ENCODE measurements at places on chromosomes 6 and 20.

DNA sequence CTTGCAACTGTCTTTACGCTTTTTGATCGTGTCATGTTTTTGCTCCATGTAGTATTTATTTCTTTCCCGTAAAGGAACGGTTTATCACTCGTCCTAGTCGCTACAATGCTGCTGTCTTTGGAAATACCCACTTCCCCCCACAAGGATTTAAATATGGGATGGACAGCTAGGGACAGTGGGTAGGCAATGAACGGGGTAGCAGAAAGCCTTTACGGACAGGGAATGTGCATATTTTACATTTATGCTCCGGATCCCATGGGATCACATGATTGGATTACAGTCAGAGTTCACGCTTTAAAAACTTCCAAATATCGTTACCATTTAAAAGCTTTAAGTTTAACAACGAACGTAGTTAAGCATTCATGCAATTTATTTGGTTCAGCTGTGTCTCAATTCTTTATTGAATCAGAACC, 1.2 kb downstream of the HIVEP1 start:
- DNase-seq = no peak

GRCh38 chr6:83258517-83258916, 65.4 kb downstream of the RWDD2A start:
- no peak for DNase-seq

DNA sequence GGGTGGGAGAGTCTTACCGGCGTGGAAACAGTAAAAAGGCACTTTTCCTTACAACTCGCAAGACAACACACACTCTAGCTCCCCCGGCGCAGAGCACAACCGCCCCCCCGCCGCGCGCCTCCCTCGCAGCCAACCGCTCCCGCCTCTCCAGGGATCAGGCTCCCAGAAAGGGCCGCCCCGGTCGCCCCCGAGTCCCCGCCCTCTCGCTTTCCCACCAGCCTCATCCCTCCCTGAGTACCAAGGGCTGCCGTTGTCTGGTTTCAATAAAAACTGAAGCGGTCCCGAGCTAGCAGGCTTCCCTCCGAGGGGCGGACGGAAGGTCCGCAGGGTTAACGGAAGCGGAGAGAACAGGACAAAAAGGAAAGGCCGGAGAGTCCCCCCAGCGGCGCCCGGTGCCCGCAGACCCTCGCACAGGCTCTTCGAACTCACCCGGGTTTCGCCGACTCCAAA, 804 bp downstream of the ELOVL5 start:
- no peak for DNase-seq

DNA sequence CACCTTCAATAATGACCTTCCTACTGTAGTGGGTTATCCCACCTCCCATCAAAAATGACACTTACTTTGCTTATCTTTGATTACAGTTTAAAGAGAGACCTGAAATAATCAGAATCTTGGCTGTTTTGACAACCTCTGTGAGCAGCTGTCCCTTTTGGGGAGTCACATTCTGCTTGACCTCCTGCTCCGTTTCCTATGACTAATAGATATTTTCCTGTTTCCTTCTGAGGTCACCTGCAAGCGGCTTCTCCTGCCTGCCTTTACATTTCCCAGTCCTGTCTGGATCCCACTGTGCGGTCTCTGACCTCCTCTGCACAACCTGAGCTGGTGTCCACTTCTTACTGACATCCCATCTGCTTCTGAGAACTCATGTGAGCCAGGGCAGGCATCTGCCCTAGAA, 54.2 kb downstream of the TRAM2 start:
- no peak for DNase-seq

DNA sequence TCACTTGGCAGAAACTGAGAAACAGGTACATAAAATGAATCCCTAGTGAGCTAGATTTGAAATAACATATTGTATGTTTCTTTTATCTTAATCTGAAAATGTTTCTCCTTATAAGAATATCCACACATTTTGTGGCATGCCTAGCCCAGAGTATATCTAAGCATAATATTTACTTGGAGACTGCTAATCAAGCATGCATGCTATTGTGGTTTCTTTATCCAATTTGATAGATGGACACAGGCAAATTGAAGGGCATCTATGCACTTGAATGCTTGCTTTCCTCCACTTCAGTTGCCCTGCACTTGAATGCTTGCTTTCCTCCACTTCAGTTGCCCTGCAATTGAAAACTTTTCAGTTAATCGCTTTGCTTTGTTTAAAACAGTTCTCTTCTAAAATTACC, 729.8 kb downstream of the TBC1D32 start:
- no peak for DNase-seq

GRCh38 chr20:10498200-10498599, 63.1 kb downstream of the SLX4IP start:
- no peak for DNase-seq

GRCh38 chr6:139983555-139984276, 609.3 kb upstream of the CITED2 start:
- DNase-seq = no peak

DNA sequence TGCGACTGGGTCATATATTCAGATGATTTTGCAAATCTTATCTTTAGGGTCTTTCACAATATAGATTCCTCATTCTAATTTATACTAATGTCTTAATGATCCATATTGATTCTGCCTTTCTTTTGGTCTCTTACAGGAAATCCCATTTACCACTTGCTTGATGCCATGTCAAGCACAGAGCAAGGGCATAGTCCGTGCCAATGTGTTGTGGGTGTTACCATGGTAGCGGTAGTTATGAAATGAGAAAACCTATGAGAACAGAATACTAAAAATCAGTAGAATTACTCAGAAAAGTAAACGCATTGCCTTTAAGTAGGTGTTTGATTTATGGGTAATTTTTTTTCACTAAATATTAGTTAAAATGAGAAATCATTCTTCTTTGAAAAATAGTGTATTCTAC, 153.9 kb upstream of the RAB32 start:
- no peak for DNase-seq

DNA sequence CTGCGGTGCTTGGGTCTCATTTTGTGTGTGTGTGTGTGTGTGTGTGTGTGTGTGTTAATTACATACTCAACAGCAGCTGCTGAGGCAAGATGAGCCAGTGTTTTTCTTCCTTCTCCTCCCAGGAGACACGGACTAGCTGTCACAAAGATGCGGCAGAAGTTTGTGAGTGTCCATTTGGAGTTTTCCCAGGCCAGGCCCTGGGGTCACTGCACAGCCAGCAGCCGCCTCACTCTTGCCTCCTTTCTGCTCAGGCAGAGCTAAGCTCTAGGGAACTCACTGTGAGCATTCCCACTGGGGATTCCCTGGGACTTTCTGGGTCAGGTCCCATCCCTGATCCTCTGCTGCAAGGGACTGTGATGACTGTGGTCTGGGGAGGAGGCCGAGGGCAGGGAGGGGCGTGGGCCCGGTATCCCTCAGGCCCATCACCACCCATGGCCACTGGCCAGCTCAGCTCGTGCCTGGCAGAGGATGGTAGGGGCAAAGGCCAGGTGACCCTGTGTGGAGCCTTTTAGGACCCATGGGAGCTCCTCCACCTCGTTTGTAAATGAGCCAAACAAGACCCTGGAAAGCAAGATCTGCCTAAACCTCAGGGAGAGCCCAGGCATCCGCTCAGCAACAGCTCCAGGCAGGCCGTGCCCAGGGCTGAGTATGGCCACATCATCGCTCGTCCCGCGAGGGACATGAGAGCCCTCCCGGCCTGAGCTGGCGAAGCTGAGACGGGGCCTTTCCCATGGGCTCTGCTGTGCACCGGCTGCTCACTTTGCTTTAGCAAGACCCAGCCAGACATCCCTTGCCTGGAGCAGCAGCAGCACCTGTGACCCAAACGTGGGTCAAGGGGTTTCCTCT, 102.0 kb downstream of the PSMB1 start:
- DNase-seq = no peak

- no peak for DNase-seq
These were observed 17.6 kb upstream of the KIAA1755 start for GRCh38 chr20:38278131-38278530.

DNA sequence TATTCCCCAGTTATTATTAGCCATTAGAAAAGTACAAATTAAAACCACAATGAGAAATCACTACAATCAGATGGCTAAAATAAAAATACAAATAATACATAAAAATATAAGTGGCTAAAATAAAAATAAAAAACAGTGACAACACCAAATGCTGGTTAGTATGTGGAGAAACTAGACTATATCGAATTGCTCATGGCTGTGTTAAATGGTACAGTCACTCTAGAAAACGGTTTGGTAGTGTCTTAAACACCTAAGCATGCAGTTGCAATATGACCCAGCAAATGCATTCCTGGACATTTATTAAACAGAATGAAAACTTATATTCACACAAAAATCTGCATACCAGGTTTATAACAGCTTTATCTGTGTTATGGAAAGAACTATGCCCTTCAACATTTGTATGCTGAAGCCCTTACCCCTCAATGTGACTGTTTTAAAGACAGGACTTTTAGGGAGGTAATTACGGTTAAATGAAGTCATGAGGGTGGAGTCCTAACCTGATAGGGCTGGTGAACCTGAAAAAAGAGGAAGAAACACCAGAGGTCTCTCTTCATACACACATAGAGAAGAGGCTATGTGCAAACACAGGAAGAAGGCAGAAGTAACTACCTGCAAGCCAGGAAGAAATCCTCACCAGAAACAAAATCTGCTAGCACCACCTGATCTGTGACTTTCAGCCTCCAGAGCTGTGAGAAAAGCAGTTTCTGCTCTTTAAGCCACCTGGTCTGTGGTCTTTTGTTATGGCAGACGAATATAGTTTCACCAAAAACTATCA, 84.9 kb downstream of the ASCC3 start:
- DNase-seq = no peak

DNA sequence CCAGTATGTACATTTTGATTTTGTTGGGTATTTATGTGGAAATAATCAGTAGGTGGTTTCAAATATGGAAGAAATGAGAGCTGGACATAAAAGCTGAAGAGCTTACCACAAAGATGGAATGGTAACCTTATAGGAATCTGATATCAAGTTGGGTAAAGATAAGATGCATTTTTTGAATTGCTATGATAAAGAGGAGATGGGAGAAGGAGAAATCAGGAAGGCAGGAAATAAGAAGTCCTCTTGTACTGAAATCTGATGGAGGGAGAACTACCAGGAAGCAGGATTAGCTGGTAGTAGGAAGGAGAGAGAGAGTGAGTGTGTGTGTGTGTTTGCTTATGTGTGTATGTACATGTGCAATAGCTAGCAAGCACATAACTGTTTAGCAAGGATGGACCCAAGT, 468.4 kb downstream of the PHF3 start:
- DNase-seq = no peak

- DNase-seq = no peak
These were observed 6.5 kb upstream of the NPBWR2 start for GRCh38 chr20:64113796-64114355.

DNA sequence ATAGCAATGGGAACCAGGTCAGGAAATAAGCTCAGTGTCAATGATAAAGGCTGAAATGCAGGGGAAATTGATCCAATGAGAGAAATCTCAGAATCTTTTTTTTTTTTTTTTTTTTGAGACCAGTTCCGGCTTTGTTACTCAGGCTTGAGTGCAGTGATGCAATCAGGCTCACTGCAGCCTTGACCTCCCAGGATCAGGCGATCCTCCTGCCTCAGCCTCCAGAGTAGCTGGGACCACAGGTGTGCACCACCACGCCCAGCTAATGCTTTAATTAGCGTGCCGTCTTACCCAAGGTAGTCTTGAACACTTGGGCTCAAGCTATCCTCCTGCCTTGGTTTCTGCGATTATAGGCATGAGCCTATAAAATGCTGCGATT, 296.5 kb downstream of the ZNF217 start:
- DNase-seq = no peak

DNA sequence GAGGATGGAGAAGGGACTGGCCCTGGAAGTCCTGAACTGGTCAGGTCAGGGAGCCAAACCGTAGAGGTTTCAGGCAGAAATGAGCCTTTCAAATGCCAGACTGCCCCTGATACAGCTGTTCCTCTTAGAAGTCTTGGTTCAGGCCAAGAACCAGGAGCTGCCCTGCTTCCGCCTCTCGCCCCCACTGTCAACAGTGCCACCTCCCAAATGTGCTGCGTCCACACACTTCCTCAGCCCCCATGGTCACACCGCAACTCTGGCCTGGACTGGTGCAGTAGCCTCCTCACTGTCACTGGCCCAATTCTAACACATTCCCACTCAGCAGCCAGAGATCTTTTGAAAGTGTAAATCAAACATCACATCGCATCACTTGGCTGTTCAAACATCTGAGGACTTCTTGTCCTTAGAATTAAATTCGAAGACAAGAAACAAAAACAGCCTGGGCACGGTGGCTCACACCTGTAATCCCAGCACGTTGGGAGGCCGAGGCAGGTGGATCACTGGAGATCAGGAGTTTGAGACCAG, 69.7 kb downstream of the STK35 start:
- DNase-seq = no peak

DNA sequence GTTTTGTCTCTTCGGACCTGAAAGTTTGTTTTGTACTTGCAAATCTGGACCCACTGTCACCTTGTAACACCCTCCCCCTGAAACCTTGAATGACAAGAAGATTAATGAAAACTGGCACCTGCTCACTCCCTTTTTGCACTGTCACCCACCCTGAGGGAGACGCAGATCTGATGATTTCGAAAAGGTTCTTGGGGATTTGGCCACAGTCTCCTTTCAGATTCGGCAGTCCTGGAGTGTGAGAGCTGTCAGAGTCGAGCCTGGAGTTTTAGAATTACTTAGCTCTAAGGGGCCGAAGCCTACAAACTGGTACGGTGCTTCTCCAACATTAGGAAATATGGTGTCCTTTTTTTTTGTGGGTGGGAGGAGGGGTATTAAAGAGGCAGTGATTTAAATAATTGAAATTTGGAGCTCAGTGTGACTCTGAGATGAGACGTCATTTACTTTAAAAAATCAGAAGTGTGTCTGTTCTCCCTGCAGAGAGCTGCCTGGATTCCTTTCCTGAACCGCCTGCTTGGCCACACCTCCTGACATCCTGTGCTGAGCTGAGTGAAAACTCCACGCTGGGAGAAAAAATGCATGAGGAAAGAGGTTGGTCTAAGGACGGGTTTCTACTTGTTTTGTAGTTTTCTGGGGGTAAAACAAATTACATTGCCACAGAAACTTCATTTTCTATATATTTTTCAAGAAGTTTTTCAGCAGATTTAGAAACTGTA, 447.0 kb upstream of the CDH4 start:
- no peak for DNase-seq

DNA sequence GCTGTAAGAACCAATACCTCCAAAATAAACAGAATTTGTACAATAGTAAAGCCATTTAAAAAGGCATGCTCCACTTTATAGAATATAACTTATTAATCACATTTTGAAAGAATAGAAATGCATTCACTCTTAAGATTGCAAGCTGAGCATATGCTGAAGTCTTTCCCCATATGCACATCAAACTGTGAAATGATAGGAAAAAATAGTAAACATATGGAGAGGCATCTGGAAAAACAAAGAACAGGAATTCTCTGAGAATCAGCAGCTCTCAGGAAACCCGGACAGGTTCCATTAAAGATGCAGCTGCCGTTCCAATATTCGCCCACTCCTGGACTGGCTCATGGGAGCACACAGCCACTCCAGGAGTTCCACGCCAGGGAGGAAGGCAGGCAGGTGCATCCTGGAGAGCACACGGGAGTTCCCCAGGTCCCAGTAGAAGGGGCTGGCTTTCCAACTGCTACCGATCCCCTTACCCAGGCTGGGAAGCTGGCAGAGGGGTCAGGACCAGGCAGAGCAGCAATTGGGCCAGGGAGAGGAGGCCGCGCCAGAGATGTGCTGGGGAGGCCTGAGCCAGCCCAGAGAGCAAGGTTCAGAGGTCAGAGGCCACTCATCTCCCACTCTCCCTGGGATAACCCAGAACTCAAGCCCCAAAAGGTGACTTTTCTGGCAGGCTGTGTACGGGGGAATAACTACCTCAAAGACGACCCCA, 111.1 kb downstream of the DLL1 start:
- no peak for DNase-seq

- no peak for DNase-seq
These were observed 381.9 kb downstream of the THBS2 start for GRCh38 chr6:168871642-168872315.
